ENCODE measurements at places on chromosomes 6 and 20. TPM values are rescaled to one million over a fixed set of nuclear protein-coding genes. Genes with fewer than 3 reads are reported as not detected.

Gene OR2H2
- polyA plus RNA-seq, result not detected

Gene MRAP2
- polyA plus RNA-seq, result 0.56 TPM

Gene OR2B6
- not detected for polyA plus RNA-seq

Gene FRK
- 0.28 TPM for polyA plus RNA-seq

Gene ADGB
- polyA plus RNA-seq, result not detected

Gene FOXP4
- 26.6 TPM for polyA plus RNA-seq

Gene MAPK13
- polyA plus RNA-seq, result 10.6 TPM

Gene ID4
- 86.0 TPM for polyA plus RNA-seq

Gene MTFR2
- 1.0 TPM for polyA plus RNA-seq

Gene SDCBP2
- polyA plus RNA-seq, result 5.6 TPM

Gene TFAP2C
- polyA plus RNA-seq, result 1.3 TPM

Gene FAM83D
- polyA plus RNA-seq, result 0.64 TPM

Gene PCK1
- polyA plus RNA-seq, result 49.9 TPM

Gene CYP24A1
- polyA plus RNA-seq, result not detected

Gene ZHX3
- polyA plus RNA-seq, result 12.8 TPM

Gene SNAP25
- polyA plus RNA-seq, result 10.1 TPM

Gene MOG
- polyA plus RNA-seq, result not detected

Gene WFDC10B
- polyA plus RNA-seq, result not detected

Gene TBXT
- not detected for polyA plus RNA-seq

Gene CD109
- polyA plus RNA-seq, result 0.24 TPM

Gene UCKL1
- polyA plus RNA-seq, result 44.6 TPM

Gene IL20RA
- polyA plus RNA-seq, result 3.3 TPM

Gene SRC
- polyA plus RNA-seq, result 13.5 TPM

Data from adipose tissue (tissue), 3 donors.